B cell (primary cell): ENCODE measurements at places on chromosomes 4 and X.

GRCh38 chrX:12174358-12174757 lies 36.1 kb downstream of the FRMPD4 start:
- H3K4me3 ChIP-seq = no peak overlapping the region
- DNase-seq = no peak
- H3K4me1 ChIP-seq = no peaks in the 10 kb centered on the region
- no peak overlapping the region for H3K27ac ChIP-seq

DNA sequence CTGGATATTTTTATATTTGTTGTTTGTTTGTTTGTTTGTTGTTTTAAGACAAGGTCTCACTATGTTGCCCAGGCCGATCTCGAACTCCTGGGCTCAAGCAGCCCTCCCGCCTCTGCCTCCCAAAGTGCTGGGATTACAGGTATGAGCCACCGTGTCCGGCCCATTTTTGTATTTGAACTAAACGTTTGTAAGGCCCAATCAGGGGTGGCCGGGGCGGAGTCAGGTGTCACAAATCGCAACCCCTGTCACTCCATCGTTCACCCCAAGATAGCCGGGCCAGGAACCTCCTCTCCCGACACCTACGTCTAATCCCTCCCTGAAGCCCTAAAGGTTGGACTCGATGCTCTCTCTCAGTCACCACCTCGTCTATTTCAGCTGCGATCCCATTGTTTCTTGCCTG lies 722 bp upstream of the EFHC2 start:
- H3K27ac ChIP-seq = peak overlapping the region; percentile 24
- H3K27me3 ChIP-seq = no peaks in the 10 kb centered on the region
- H3K4me3 ChIP-seq = peak overlapping the region; percentile 41
- peak; percentile 63 for DNase-seq
- H3K4me1 ChIP-seq = peaks cover 13% of the 10 kb centered on the region
- no peaks in the 10 kb centered on the region for H3K36me3 ChIP-seq

DNA sequence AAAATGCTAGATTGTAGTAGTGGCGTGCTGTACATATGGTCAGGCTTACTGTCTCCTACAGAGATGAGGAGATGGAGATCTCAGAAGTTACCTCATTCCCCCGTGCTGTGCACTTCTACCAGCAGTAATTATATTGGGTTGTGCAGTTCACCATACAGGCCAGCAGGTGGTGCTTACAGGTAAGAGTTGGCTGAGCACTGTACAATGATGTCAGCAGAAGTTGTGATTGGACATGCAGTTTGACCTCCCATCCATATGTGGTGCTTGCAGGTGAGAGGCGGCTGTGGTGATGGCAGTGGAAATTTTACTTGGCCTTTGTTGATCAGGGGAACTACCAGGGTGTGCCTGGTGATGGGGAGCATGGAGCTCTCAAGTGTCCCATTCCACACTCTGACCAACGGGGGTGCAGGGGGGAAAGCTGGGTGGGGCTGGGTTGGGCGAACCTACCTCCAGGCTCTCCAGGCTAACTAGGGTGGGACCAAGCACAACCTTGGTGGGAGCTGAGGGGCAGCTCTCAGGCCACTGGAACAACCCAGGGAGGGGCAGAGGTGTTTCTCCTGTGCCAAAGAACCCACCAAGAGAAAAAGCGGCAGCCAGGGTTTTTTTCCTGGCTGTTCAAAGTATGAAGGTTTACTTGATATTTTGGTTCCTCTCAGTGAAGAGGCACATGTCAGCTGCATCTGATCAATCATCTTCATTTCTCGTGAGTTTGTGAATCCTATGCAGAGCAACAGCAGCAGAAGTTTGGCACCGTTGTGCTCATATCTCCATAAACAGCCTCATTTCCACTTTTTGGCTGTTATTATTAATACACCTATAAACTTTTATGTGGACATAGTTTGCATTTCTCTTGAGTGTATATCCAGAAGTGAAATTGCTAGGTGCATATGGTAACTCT lies 73.8 kb upstream of the FREM3 start:
- no peak overlapping the region for H3K4me3 ChIP-seq
- no peaks in the 10 kb centered on the region for H3K27me3 ChIP-seq
- H3K36me3 ChIP-seq = no peaks in the 10 kb centered on the region
- H3K4me1 ChIP-seq = peaks cover 4% of the 10 kb centered on the region

DNA sequence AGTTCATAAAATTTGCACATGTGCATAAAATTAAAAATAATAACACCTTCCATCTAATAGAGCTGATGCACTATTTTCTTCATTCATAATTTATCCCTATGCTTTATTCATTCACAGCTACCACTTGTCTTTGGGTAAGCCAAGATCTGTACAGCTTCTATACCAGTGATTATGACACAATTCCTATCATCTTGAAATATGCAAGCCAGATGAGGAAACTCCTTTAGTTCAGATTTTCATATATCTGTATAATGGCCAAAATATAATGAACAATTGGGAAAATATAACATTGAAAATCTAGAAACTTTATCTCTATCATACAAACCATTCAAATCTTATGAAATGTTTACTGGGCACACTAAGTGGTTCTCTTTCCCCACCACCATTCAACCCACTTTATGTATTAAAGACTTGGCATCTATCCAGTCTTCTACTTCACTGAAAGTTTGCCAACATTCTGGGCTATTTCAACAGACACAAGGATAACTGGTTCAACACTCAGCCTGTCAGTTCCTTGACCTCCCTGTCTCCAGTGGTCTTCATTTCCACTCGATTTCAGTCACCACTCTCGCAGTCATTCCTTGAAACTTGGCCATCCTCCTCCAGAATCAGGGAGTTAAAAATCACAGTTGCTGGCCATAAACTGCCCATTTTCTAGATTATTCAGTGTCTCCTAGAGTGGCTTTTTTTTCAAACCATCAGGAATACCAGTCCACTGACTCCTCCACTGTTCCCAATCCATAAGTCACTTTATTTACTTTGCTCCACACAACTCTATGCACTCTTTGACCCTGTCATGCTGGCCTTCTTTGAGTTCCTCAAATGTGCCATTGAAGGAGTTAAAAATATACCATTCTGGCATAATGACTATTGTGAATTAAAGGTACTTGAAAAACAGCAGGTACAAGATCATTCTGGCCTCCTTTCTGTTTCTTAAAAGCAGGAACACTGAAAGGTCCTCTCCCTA lies 85.5 kb downstream of the CAMK2D start:
- DNase-seq = no peak
- no peaks in the 10 kb centered on the region for H3K27me3 ChIP-seq
- H3K36me3 ChIP-seq = peaks cover 20% of the 10 kb centered on the region
- H3K27ac ChIP-seq = peak overlapping the region; percentile 67

DNA sequence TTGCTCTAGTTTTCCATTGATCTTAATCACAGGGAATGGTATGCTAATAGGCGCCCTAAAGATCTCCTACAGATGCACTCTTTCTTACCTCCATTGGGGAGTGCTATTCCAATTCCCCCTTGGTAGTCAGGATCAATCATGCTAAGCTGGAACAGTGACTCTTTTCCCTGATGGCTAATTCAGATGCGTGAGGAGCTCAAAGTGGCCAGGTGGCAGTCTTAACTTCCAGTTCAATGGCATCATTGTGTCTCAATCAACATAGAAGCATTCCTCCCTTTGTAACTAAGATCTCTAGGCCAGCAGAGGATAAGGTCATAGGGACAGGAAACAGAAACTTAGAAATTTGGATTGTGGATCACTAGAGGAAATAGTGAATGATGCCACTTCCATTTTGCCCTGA lies 216.8 kb downstream of the GRID2 start:
- no peaks in the 10 kb centered on the region for H3K4me1 ChIP-seq
- H3K27me3 ChIP-seq = no peaks in the 10 kb centered on the region
- no peak overlapping the region for H3K4me3 ChIP-seq
- H3K27ac ChIP-seq = no peak overlapping the region

- no peaks in the 10 kb centered on the region for H3K27me3 ChIP-seq
- no peak overlapping the region for H3K27ac ChIP-seq
- DNase-seq = no peak
- peaks cover 4% of the 10 kb centered on the region for H3K36me3 ChIP-seq
Observed at GRCh38 chr4:184657144-184657543, 7.6 kb downstream of the PRIMPOL start.

DNA sequence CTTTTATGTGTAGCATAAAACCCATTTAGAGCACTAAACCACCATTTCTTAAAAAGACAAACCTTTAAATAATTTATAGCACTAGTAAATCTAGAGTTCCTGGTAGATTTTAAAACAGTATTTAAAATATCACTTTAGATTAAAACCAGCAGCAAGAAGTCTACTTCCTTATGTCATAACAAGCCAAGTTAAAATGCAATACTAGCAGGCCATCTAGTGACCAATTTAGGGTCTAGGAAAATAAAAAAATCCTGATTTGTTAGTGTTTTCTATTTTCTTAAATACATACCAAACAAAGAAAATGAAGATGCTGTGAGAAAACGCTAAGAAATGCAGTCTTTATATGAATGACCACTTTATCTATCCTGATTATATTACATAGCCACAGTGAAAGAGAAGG lies 53.9 kb downstream of the PAPSS1 start:
- no peak overlapping the region for H3K4me3 ChIP-seq
- H3K4me1 ChIP-seq = no peaks in the 10 kb centered on the region
- H3K27ac ChIP-seq = no peak overlapping the region
- H3K36me3 ChIP-seq = no peaks in the 10 kb centered on the region

DNA sequence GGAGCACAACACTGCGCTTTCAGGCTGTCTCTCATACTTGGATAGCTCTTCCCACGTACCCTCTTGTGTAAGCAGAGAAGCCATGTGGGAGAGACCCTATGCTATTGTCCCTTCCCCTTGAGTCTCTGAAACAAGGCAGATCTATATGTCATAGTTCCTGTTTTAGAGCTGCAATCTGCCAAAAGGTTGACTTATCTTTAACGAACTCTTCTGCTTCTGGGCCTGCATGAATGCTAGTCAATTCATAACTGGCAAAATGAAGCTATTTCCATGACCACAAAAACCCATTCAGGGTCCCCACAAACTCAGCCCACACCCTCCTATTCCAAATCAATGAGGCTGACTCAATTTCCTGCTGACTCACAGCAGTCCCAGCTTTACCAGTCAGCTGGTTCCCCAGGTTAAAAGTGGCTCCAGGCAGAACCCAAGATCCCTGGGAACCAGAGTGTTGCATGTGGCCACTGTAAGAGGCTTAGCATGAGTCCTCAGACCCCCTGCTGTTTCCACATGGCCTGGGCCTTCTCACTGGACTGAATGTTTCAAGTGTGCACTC lies 25.3 kb upstream of the SOD3 start:
- no peaks in the 10 kb centered on the region for H3K27me3 ChIP-seq
- H3K27ac ChIP-seq = no peak overlapping the region
- H3K36me3 ChIP-seq = no peaks in the 10 kb centered on the region
- H3K4me3 ChIP-seq = no peak overlapping the region
- DNase-seq = no peak
- no peaks in the 10 kb centered on the region for H3K4me1 ChIP-seq

DNA sequence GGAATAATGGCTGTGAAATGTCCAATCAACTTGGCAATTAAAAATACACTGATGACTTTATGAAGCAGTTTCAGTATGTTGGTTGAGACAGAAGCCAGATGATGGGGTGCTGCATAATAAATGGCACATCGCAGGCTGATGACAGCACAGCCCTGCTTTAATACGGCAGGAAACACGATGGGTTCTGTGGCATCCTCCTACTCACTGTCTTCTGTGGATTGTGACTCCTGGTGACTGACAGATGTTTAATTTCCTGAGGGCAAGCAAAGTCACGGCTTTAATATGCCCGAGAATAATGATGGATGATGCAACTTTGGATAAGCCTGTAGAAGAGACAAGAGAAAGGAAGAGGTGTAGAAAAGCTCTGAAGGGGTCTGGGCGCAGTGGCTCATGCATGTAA lies 295.4 kb downstream of the TRIML1 start:
- H3K27me3 ChIP-seq = no peaks in the 10 kb centered on the region
- no peak for DNase-seq
- H3K27ac ChIP-seq = no peak overlapping the region
- H3K4me1 ChIP-seq = no peaks in the 10 kb centered on the region
- no peak overlapping the region for H3K4me3 ChIP-seq
- no peaks in the 10 kb centered on the region for H3K36me3 ChIP-seq

GRCh38 chr4:108372681-108373080 lies 203.9 kb upstream of the LEF1 start:
- peaks cover 3% of the 10 kb centered on the region for H3K4me1 ChIP-seq
- DNase-seq = no peak
- H3K27me3 ChIP-seq = no peaks in the 10 kb centered on the region
- H3K4me3 ChIP-seq = no peak overlapping the region
- no peaks in the 10 kb centered on the region for H3K36me3 ChIP-seq

DNA sequence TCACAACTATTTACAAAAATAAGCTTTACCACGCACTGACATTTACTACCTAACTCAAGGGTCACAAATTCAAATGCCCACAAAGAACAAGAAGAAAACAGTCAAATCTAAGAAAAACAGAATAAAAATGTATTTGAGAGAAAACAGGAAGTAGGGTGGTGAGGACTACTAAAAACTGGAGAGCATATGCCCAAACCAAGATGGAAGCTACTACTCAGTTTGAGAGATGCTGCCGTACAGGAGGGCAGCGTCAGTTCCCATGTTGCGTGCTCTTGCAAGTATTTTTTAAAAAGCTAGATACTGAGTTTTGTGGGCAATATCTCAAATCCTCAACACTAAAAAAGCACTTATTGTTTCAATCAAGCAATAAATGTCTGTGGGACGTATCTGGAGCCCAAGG lies 16.2 kb downstream of the HNRNPD start:
- peaks cover 67% of the 10 kb centered on the region for H3K36me3 ChIP-seq
- H3K4me1 ChIP-seq = peaks cover 22% of the 10 kb centered on the region
- no peak overlapping the region for H3K4me3 ChIP-seq
- no peak for DNase-seq

DNA sequence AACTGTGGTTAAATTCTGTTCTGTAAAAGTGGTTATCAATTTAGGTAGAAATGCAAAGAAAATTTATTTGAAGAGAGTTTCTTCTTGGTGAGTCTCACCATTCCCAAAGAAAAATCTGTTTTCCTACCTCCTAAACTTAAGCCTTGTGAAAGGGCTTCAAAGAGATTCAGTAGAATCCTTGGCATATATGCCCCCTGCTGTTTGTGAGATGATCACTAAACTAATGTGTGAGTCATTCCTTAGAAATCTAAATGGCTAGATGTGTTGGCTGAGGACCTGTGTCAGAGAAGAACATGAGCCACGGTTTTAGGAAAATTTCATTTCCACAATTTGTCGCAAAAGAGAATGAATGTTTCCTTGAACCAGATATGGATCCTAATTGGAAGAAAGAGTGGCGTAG lies 260.9 kb downstream of the SLC7A11 start:
- no peak for DNase-seq
- H3K27ac ChIP-seq = no peak overlapping the region
- H3K27me3 ChIP-seq = no peaks in the 10 kb centered on the region
- no peak overlapping the region for H3K4me3 ChIP-seq
- no peaks in the 10 kb centered on the region for H3K36me3 ChIP-seq
- H3K4me1 ChIP-seq = no peaks in the 10 kb centered on the region

DNA sequence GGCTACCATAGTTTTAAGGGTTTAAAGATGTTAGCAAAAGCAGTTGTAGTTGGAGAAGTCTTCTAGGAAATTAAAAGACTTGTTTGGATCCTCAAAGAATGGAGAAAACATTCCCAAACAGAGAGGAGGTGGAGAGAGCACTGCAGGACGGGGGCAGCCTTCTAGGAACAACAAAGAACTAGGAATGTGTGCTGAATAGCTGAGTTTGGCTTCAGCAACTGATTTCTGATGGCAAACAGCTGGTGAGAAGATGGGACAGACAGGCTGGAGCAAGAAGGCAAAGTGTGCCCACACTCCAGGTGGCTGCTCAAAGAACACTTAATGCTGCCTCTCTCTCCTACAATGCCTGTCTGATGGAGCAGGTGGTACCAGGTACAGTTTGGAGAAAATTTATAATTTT lies 1331.1 kb downstream of the ADGRL3 start:
- no peak for DNase-seq
- no peak overlapping the region for H3K4me3 ChIP-seq
- no peaks in the 10 kb centered on the region for H3K36me3 ChIP-seq
